ENCODE measurements at places on chromosomes 4 and X. TPM values are rescaled to one million over a fixed set of nuclear protein-coding genes. Genes with fewer than 3 reads are reported as not detected.

GRCh38 chr4:39715788-39716187 lies 17.9 kb downstream of the UBE2K start:
- DNase-seq, result no peak
- no peaks in the 10 kb centered on the region for H3K27me3 ChIP-seq
- H3K27ac ChIP-seq, result no peak overlapping the region
- no peaks in the 10 kb centered on the region for H3K4me1 ChIP-seq
- peaks cover 22% of the 10 kb centered on the region for H3K36me3 ChIP-seq
- H3K4me3 ChIP-seq, result no peak overlapping the region

GRCh38 chr4:170990989-170991589 lies 822.1 kb upstream of the GALNTL6 start:
- no peak overlapping the region for H3K27ac ChIP-seq
- H3K36me3 ChIP-seq, result no peaks in the 10 kb centered on the region
- H3K4me3 ChIP-seq, result no peak overlapping the region
- no peaks in the 10 kb centered on the region for H3K27me3 ChIP-seq

- DNase-seq, result no peak
- no peak overlapping the region for H3K4me3 ChIP-seq
- H3K36me3 ChIP-seq, result no peaks in the 10 kb centered on the region
- no peaks in the 10 kb centered on the region for H3K4me1 ChIP-seq
These were observed 204.9 kb downstream of the EVC2 start for GRCh38 chr4:5503336-5503936.

- no peak for DNase-seq
- no peak overlapping the region for H3K4me3 ChIP-seq
- H3K36me3 ChIP-seq, result no peaks in the 10 kb centered on the region
- no peaks in the 10 kb centered on the region for H3K4me1 ChIP-seq
These were observed 133.6 kb upstream of the VAMP7 start for GRCh38 chrX:155747520-155747919.

- no peaks in the 10 kb centered on the region for H3K36me3 ChIP-seq
- H3K27me3 ChIP-seq, result peaks cover under 1% of the 10 kb centered on the region
- no peak for DNase-seq
- no peaks in the 10 kb centered on the region for H3K4me1 ChIP-seq
- no peak overlapping the region for H3K4me3 ChIP-seq
- H3K27ac ChIP-seq, result no peak overlapping the region
These were observed 336.3 kb upstream of the BMP3 start for GRCh38 chr4:80694171-80694570.

GRCh38 chr4:109760682-109761081 lies 30.8 kb upstream of the PLA2G12A start:
- H3K27ac ChIP-seq, result no peak overlapping the region
- H3K36me3 ChIP-seq, result no peaks in the 10 kb centered on the region
- H3K4me1 ChIP-seq, result no peaks in the 10 kb centered on the region
- H3K4me3 ChIP-seq, result no peak overlapping the region
- H3K27me3 ChIP-seq, result peaks cover 3% of the 10 kb centered on the region

DNA sequence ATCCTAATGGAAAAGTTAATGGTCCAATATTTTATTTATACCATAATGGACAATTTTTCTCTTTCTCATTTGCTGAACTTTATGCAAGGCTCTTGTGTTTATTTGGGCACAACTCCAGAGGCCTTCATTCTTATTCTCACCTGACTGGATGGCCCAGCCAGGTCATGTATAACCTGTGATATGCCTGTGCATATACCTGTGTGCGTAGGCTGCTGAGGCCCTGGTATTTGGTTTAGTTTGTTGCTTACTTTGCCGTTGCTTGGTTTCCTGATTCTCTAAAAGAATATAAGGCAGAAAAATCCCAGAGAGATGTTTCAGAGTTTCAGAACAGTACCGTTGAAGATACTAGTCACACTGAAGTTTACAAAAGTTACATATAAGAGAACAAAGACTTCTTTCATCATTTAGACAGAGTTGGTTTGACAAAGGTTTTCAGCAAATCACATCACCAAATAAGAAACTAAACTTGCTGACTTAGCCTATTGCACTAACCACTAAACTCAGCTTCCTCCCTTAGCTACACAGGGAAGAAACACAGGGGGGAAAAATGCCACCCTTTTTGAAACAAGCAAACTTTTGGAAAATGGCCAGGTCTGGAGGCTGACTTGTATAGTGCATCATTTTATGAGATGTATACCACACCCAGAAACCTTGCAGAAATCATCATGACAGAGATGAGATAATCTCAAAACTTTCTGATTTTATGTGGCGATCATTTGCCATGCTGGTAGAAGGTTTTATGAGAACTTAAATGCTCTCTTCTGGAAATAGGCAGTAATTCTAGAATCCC lies 248.5 kb downstream of the GRIA3 start:
- H3K4me3 ChIP-seq, result no peak overlapping the region
- no peaks in the 10 kb centered on the region for H3K27me3 ChIP-seq
- H3K27ac ChIP-seq, result no peak overlapping the region
- no peaks in the 10 kb centered on the region for H3K36me3 ChIP-seq

- no peaks in the 10 kb centered on the region for H3K4me1 ChIP-seq
- H3K36me3 ChIP-seq, result no peaks in the 10 kb centered on the region
- H3K27ac ChIP-seq, result no peak overlapping the region
- no peak for DNase-seq
These were observed 274.7 kb downstream of the GLUD2 start for GRCh38 chrX:121322159-121322558.

DNA sequence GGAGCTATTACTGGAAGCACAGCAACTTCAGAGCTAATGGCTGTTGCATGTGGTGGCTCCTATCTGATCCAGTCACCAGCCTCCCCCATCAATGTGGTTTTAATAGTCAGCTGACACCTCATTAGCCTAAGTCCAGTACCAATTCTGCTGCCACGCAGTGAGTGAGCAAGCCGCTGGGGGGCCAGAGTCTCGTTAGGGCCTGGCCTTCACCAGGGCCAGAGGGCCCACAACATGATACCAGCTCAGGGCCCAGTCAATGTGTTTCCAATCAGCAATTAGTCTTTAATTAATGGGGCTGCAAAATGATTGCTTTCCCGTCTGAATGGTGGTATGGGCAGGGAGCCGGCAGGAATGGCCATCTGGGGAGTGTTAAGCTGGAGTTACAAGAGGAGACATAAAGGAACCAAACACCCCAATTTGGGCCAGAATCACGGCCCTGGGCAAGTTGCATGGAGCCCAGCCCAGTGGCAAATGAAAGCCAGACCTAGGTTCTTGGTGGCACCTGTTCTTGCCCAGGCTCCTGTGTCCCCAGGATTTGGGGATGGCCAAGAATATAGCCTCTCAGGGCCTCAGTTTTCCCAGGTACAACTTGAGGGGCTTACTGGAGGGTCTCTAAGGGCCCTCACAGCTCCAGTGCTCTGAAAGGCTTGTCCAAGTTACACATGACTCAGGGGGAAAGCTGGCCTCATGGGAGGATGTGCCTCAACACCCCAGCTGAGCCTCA lies 119.2 kb downstream of the EFNB1 start:
- no peak overlapping the region for H3K4me3 ChIP-seq
- DNase-seq, result no peak

DNA sequence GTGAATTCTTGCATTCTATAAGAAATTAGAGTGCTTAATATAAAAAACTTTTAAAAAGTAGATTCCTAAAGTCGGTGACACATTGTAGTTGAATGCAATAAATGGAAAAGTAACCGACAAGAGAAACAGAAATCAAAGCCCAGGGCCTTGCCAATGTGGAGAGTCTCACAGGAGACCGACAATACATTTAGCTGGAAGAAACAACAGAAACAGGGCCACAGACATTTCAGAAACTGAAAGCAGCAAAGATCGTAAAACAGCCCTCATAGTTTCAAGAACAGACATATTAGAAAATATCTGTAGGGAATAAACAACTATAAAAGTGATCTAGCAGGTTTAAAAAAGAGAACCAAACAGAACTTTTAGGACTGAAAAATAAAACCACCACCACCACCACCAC lies 49.5 kb downstream of the STAP1 start:
- H3K4me1 ChIP-seq, result no peaks in the 10 kb centered on the region
- no peak for DNase-seq
- H3K36me3 ChIP-seq, result peaks cover under 1% of the 10 kb centered on the region

Gene TRIM75
- total RNA-seq, result not detected

Gene AR
- 2.2 TPM for total RNA-seq

Gene TMPRSS11D
- total RNA-seq, result not detected

Gene RTL3
- total RNA-seq, result not detected

Gene NXF2B
- total RNA-seq, result 1.6 TPM

Gene CCDC110
- 0.80 TPM for total RNA-seq
